Fibroblast of skin of right biceps (primary cell): ENCODE measurements at places on chromosomes 3 and 15.

GRCh38 chr3:117104792-117105191 lies 395.2 kb downstream of the TUSC7 start:
- peak; percentile 75 for DNase-seq

DNA sequence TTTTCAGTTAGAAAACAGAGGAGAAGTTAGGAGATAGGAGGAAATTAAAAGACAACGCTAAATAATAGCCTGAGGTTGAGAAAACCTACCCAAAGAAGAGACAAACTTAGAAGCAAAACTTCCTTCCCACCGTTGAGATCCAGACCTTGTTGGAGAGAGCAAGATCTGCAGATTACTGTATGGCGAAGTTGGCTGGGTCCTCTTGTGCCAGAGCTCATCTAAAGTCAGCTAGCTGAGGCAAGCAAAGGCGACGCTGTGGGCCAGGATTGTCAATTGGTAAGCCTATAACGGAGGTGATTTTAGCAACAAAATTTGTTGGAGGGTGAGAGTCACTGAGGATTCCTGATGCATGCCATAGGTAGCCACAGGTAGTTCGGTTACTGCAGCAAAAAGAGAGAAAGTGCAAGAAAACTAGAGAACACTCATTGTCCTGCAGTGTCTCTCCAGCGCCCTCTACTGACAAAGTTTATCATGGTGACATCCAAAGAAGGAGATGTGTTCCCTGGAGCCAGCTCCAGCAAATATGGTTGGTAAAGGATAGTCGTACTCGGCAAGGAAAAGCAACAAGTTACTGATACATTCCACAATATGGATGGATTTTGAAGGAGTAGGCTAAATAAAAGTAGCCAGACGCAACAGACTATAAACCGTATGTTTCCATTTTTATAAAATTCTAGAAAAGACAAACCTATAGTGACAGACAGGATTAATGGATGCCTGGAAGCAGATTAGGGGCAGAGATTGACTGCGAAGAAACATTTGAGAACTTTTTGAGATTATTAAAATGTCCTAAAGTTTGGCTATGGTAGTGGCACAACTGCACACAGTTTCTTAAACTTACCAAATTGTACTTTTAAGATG lies 9.8 kb upstream of the OR5K4 start:
- DNase-seq, result no peak

- no peak for DNase-seq
These were observed 116.1 kb downstream of the ANP32A start for GRCh38 chr15:68704496-68705021.

- peak; percentile 7 for DNase-seq
These were observed 371.7 kb upstream of the CNTN6 start for GRCh38 chr3:721086-721485.

- DNase-seq, result no peak
These were observed 69.8 kb upstream of the MNS1 start for GRCh38 chr15:56534728-56535127.
